ENCODE measurements at places on chromosomes 4 and X. TPM values are rescaled to one million over a fixed set of nuclear protein-coding genes. Genes with fewer than 3 reads are reported as not detected.

- no peak overlapping the region for H3K27ac ChIP-seq
- no peaks in the 10 kb centered on the region for H3K27me3 ChIP-seq
- no peak for DNase-seq
These were observed 927.5 kb upstream of the INTU start for GRCh38 chr4:126705266-126705665.

- no peaks in the 10 kb centered on the region for H3K4me1 ChIP-seq
- no peaks in the 10 kb centered on the region for H3K36me3 ChIP-seq
These were observed 232.3 kb upstream of the RPS6KA3 start for GRCh38 chrX:20498851-20499635.

GRCh38 chr4:87144356-87144755, 76.1 kb downstream of the KLHL8 start:
- no peak overlapping the region for H3K4me3 ChIP-seq
- peaks cover 5% of the 10 kb centered on the region for H3K4me1 ChIP-seq
- no peak for DNase-seq
- no peak overlapping the region for H3K27ac ChIP-seq
- H3K27me3 ChIP-seq, result no peaks in the 10 kb centered on the region

DNA sequence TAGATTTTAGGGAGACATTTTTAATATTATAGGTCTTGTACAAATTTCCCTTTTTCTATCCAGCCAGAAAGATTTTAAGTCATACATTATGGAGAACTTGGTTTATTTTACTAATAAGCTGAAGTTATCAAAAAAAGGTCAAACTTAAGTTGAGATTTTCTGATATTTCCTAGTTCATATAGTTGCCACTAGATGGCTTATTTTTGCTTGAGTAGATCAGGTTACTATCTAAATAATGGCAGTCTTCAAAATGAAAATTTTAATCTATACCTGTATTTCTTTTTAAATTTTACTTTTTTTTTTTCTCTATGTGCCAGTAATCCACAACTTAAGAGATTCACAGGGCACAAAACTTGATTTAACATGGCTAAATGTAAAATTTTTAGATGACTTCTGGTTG, 52.3 kb downstream of the USP9X start:
- no peaks in the 10 kb centered on the region for H3K4me1 ChIP-seq
- no peak for DNase-seq
- no peaks in the 10 kb centered on the region for H3K36me3 ChIP-seq

The ADAM29 gene
- not detected for polyA plus RNA-seq

Data from adrenal gland (tissue), 19 donors.